ENCODE measurements at places on chromosomes 6 and 20.

DNA sequence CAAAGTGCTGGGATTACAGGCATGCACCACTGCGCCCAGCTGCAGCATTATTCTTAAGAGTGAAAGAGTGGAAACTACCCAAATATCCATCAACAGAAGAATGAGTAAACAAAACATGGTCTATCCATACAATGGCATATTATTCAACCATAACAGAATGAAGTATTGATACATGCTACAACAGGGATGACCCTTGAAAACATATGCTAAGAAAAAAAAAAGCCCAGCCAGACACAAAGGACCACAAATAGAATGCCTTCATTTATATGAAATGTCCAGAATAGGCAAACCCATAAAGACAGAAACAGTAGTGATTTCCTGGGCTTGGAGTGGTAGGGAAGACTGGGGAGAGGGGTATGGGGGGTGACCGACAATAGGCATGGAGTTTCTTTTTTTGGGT lies 7.1 kb downstream of the TUBB2B start:
- no peak for DNase-seq

DNA sequence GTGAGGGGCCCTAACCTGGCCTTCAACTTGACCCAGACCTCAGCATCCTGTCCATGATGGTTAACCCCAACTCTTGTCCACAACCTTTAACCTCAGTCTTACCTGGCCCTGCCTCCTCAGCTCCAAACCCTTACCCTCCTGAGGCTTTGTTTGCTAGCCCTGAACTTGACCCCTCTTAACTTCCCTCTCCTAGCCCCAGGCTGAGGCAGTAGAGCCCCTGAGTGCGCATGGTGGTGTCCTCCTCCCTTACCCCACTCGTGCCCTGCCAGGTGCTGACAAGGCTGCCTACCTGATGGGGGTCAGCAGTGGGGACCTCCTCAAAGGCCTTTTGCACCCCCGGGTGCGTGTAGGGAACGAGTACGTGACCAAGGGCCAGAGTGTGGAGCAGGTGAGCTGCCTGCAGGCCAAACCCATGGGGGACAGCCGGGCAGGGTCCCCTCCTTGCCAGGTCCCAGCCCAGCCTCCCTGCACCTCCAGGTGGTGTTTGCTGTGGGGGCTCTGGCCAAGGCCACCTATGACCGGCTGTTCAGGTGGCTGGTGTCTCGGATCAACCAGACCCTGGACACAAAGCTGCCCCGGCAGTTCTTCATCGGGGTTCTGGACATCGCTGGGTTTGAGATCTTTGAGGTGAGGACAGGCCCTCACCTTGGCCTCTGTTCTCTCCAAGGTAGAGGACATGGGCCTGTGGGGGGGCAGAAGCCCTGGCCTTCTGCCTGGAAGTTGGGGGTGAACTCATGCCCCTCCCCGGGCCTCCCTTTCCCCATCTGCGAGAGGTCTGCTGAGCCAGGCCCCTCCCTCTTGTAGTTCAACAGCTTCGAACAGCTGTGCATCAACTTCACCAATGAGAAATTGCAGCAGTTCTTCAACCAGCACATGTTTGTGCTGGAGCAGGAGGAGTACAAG lies 31.9 kb downstream of the MYH7B start:
- no peak for DNase-seq

DNA sequence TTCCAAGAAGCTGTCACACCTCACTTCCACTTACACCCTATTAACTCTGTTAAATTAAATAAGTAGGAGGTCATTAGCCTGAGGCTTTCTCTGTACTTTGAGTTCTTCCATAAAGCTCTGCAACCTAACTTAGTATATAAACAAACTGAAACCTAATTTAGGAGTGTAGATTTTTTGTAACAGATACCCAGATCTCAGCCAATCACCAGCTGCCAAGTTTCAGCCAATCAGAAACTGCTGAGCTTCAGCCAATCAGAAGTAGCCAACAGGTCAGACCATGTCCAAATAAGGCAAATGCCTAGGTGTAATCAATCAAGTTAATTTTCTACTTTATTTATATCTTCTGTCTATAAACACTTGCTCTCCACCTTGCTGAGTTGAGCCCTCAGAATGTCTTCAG lies 142.7 kb upstream of the SULF2 start:
- no peak for DNase-seq

GRCh38 chr6:158461954-158462353 lies 97.9 kb upstream of the TMEM181 start:
- no peak for DNase-seq

DNA sequence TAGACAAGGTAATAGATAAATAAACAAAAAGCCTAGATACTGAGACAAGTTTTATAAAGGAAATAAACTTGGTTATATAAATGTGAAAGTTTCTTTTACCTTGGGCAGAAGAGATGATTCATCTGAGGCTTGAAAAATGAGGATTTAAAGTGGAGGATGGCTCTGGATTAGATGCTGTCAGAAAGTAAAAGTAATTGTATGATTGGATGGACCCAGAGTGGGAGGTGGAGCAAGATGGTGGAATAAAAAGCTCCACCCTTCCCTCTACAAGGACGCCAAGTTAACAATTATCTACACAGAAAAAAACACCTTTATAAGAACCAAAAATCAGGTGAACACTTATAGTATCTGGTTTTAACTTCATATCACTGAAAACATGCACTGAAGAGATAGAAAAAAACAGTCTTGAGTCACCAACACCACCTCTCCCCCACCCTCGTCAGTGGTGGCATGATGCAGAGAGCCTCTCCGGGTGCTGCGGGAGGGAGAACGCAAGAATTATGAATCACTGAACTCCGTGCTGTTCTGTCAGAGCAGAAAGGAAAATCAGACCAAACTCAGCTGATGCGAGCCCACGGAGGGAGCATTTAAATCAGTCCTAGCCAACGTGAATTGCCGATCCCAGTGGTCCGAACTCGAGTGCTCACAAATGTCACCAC lies 84.7 kb upstream of the GJE1 start:
- DNase-seq: no peak

DNA sequence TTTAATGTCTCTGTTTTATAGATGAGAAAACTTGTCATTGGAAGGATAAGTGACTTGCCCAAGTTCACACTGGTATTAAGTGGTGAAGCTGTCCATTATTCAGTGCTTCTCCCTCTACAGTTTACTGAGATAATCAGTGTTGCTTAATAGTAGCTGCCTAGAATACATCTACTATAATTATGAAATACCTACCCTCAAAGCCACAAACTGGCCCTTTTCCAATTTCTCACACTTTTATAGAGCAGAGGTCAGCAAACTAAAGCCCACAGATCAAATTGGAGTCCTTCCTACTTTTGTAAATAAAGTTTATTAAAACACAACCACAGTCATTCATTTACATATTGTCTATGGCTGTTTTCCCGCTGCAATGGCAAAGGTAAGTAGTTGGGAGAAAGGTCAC lies 73.5 kb downstream of the EYS start:
- DNase-seq: no peak

GRCh38 chr6:85405853-85406198 lies 44.1 kb upstream of the NT5E start:
- no peak for DNase-seq

GRCh38 chr6:145819994-145820393 lies 5.4 kb upstream of the FBXO30 start:
- DNase-seq: no peak
